RWPE1 (cell line): ENCODE measurements at places on chromosomes 13 and 19.

DNA sequence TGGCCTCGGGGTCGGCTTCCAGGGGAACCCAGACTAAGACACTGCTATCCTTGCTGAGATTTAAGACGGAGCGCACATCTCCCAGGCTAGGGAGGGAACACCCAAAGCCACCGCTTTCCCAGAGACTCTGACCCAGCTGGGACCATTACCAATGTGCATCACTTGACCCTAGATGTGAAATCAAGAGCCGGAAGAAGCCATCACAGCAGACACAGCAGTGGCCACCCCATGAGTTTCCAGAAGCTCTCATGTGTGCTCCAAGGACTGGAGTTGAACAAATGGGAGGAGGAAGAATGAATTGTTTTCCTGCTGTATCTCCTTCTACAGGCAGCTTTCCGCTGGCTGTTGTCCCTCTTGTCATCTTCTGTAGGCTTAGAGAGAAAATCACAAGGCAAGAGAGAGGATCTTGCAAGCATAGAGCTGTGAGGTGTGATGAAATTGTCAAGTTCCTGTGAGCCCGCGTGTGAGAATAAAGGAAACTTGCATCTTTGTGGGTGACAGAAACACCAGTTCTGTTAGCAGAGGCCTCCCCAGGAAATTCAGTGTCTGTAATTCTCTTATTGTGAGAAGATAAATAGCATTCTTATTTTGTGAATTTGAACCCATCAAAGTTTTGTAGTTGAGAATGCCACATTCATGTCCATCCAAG is 711.8 kb downstream of the UQCRFS1 start:
- DNase-seq: no peak

- DNase-seq: no peak
These were observed 2.0 kb downstream of the ELF1 start for GRCh38 chr13:41017159-41017558.

DNA sequence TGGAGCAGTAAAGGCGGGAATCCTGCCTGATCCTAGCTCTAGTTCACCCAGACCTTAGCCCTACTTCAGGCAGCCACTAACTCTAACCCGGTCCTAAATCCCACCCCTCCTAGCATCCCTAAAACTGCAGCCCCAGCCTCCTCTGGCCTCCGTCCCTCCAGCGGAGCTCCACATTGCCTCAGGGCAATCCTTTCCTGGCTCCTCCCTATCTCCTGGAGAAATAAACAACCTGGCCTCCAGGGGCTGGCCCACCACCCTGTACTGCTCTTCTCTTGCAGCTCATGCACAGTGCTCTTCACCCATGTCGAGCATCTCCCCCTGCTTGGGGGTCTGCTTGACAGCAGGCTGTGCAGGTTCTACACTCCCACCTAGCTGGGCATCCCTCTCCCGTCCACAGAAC is 6.7 kb downstream of the POU2F2 start:
- DNase-seq: no peak

DNA sequence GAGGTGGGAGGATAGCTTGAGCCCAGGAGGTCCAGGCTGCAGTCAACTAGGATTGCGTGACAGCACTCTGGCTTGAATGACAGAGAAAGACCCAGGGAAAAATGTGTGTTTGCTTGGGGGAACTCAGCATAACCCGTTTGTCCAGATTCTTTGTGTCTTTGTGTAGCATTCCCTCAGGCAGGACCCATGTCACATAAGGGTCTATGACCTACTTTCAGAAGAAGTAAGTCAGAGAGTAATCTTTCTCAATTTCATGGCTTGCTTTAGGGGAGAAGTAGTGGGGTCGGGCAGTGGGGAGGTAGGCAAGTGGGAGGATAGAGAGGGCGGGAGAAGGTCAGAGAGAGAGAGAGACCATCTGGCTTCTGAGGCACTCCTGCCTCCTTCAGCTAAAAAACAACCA is 11.9 kb upstream of the PSPC1 start:
- peak; percentile 65 for DNase-seq

DNA sequence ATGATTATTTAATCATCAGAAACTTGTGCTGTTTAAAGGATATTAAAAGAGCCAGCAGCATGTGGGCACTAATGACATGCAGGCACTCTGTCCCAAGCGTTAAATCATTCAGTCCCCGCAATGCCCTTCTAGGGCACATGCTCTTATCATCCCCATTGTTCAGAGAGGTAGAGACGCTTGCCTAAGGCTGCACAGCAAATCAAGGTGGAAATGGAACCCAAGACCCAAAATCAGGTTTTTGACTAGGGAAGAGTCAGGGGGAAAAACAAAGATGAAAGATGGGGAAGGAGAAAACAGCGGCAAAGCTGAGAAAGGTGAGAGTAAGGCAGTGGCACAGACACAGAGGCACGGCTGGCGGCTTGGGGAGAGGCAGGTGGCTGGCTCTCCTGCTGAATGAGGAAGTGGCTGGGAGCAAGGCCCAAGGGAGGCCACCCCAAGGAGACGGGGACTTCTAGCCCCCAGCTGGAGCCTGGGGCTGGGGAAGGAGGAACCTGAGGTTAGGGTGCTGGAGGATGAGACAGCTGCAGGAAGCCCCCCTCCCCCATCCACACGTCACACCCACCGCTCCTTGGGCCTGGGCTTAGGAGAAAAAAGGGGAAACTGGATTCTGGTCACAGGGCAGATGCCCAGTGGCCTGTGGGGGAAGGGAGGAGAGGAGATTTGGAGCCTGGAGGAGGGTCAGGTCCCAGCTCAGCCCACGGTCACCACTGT is 1.0 kb upstream of the TYROBP start:
- DNase-seq: no peak

DNA sequence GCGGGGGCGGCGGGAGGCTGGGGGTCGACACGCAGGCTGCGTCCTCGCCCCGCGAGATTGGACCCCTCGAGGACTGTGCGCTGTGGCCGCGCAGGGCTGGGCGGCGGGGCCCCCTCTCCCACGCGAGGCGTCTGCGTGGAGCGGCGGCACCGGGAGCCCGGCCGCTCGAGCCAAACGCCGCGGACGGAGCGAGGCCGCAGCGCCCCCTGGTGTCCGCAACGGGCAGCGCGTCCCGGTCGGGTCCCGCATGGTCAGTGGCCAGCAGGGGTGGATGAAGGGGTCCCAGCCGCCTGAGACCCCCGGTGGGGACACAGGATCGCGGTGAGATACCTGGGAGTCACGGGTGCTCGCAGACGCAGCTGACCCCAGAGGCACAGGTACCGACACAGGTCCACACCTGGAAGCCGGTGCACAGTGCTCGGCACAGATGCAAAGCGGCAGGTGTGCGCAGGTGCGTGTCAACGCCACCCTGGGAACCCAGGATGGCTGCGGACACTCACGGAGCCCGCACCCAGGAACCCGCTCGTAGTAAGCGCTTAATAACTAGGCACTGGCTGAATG is 2.1 kb upstream of the CIRBP start:
- no peak for DNase-seq

DNA sequence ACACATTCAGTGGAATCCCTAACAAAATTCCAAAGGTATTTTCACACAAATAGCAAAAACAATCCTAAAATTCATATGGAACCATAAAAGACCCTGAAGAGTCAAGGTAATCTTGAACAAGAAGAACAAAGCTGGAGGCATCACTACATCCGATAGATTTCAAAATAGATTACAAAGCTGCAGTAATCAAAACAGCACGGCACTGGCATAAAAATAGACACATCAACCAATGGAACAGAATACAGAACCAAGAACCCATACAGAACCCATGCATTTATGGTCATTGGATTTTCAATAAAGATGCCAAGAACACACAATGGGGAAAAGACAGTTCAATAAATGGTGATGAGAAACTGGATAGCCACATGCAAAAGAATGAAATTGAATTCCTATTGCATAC is 32.5 kb downstream of the ZNF566 start:
- no peak for DNase-seq

DNA sequence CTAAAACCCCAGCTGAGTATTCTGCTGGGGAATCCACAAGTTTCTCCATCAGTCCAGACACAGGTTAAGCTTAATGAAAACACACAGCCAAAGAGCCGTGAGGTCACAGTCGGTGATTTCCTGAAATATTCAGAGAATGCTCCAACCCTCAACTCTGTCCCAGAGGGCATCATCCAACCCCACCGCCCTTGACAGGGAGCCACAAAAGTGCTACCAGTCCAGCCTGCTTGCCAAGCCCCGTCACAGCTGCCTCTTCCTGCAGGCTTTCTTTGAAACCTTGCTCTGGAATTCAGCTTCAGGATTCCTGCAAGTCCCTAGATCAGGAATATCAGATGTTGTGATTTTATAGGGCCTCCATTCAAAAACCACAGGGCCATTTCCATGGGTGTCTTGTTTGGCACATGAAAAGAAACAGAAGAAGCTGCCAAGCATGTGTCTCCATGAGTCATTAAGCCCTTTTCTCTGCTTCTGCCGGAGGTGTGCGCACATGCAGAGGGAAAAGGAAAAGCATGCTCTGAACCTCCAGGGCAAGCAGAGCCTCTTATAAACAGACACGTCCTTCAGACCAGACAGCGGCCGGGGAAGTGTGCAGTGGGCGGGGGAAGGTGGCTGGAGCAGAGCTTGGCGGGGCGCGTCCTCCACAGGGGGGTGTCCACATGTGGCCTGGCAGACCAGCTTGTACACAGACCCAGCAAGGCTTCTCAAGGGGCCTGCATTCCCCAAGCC is 164.7 kb downstream of the KATNAL1 start:
- peak; percentile 72 for DNase-seq

DNA sequence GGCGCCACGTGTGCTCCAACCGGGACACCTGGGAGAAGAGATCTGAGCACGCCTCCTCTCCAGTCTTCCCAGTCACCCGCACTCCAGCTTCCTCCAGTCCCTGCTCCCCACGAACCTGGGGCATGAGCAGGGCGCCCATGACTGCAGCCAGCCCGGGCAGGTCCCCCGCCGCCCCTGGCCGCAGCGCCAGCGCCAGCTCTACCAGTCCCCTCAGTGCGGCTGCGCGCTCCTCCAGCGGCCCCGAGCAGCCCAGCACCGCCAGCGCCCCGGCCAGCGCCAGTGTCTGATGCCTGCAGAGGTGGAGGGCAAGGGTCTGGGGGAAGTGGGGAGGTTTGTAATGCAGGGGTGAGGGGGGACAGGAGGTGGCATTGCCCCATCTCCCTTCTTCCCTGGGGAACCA is 13.1 kb downstream of the SH2D3A start:
- no peak for DNase-seq

- DNase-seq: no peak
These were observed 15.6 kb upstream of the NOTCH3 start for GRCh38 chr19:15216363-15216762.

DNA sequence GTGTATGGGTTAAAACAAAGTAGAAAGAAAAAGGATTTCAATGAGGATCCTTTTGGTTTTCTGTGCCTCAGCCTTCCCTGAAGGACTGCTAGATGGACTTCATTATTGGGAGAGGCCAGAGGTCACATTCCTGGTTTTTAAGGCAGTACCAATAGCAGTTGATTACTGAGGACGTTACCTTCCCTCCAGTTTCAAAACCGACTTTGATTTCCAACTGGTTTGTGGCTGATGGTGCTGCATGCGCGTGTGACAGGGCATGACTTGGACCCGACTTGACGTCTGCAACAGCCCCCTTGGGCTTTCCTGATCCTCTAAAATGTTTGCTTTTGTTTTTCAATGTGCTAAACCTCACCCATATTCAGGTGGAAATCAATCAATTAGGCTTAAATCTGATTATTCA is 314.3 kb upstream of the ARGLU1 start:
- no peak for DNase-seq

DNA sequence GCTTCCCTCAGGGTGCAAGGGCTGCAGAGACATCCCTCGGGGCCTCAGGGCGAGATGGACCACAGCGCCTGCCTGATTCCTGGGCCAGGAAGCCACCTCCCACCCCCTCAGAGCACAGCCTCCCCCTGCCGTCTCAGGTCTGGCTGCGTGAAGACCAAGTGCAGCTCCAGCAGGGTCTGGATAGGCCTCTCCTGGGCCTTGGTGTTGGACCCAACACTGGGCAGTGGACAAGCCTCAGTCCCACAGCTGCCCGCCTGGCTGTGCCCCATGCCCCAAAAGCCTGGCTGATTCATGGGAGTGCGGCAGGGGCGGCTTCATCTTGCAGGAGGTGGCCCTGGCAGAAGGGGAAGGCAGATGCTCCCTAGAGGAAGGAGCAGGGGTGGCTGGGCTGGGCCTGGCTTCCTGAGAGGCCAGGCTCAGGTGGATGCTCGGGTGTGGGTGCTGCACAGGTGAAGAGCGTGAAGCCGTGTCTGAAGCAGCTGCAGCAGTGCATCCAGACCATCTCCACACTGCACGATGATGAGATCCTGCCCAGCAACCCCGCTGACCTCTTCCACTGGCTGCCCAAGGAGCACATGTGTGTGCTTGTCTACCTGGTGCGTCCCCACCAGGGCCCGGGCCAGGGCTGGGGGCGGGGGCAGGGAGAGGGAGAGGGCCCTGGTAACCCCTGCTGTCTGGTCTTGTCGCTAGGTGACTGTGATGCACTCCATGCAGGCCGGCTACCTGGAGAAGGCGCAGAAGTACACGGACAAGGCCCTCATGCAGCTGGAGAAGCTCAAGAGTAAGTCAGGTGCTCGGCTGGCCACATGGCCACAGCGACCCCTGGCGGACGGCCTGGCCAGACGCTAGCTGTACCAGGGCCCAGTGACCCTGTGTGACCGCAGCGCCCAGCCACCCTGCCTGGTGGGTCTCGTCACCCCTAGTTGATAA is 21.7 kb downstream of the MAU2 start:
- peak; percentile 58 for DNase-seq

- DNase-seq: no peak
These were observed 885.2 kb upstream of the SLITRK6 start for GRCh38 chr13:86684402-86684801.

- peak; percentile 31 for DNase-seq
These were observed 53.4 kb downstream of the PDS5B start for GRCh38 chr13:32639502-32640105.

DNA sequence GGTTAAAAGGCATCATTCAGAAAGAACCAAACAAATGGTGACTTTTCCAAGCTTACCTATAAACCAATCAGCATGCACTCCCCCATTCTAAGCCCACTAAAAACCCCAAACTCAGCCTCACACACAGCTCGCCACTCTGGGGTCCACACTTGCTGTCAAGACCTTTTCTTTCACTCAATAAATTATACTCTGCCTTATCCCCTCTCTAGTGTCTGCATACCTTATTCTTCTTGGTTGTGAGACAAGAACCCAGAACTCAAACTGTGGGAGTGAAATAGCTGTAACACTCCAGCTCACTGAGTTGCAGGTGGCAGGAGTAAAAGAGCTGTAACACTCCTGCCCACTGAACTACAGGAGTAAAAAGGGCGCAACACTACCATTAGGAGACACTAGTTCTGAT is 559.0 kb downstream of the TBC1D4 start:
- DNase-seq: no peak
